ENCODE measurements at places on chromosomes 6 and 20. TPM values are rescaled to one million over a fixed set of nuclear protein-coding genes. Genes with fewer than 3 reads are reported as not detected.

SLC22A16 gene
- 0.38 TPM for polyA plus RNA-seq

TRMT6 gene
- polyA plus RNA-seq: 21.8 TPM

LY6G6F gene
- polyA plus RNA-seq: 1.2 TPM

RIPOR3 gene
- polyA plus RNA-seq: 5.4 TPM

GHRH gene
- not detected for polyA plus RNA-seq

ADGB gene
- 0.24 TPM for polyA plus RNA-seq

TRIM10 gene
- polyA plus RNA-seq: 0.39 TPM

TDRD6 gene
- polyA plus RNA-seq: 3.6 TPM

DCBLD1 gene
- polyA plus RNA-seq: 11.4 TPM

BHLHE23 gene
- polyA plus RNA-seq: not detected

TFAP2B gene
- 12.1 TPM for polyA plus RNA-seq

KHDC3L gene
- not detected for polyA plus RNA-seq

ECHDC1 gene
- polyA plus RNA-seq: 74.0 TPM

LINC00237 gene
- polyA plus RNA-seq: not detected

NCOA3 gene
- polyA plus RNA-seq: 33.4 TPM

PAX1 gene
- polyA plus RNA-seq: 0.06 TPM

IPCEF1 gene
- 7.2 TPM for polyA plus RNA-seq

MED20 gene
- polyA plus RNA-seq: 38.6 TPM

POU5F1 gene
- 1.9 TPM for polyA plus RNA-seq

EYA2 gene
- 0.95 TPM for polyA plus RNA-seq

OOEP gene
- polyA plus RNA-seq: not detected

PTK6 gene
- polyA plus RNA-seq: 0.50 TPM

GPX5 gene
- polyA plus RNA-seq: not detected

BTN1A1 gene
- polyA plus RNA-seq: 0.17 TPM

FKBP1C gene
- 3.1 TPM for polyA plus RNA-seq

CD93 gene
- 41.0 TPM for polyA plus RNA-seq

OLIG3 gene
- polyA plus RNA-seq: not detected

OPN5 gene
- polyA plus RNA-seq: 0.56 TPM

FOXP4 gene
- polyA plus RNA-seq: 28.8 TPM

Data from renal cortex interstitium (tissue), 15 donors.